Cardiac fibroblast (primary cell): ENCODE measurements at places on chromosomes 3 and 15.

DNA sequence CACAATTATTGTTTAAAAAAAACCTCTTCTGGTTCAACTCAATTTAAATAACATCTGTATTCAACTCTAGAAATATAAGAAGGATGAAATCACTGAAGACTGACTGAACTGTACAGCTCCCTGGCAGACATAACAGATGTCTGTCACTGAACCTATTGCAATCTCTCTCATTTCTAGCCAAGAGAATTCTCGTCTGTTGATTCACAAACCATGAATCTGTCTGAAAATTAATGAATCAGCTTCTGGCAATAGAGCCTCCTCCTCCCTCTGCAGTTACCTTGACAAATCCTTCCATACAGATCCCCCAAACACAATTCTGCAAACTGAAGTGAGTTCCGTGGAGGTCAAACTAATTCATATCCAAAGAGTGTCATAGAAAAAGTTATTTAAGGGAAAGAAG lies 561.4 kb downstream of the PYDC2 start:
- DNase-seq, result peak; percentile 66

DNA sequence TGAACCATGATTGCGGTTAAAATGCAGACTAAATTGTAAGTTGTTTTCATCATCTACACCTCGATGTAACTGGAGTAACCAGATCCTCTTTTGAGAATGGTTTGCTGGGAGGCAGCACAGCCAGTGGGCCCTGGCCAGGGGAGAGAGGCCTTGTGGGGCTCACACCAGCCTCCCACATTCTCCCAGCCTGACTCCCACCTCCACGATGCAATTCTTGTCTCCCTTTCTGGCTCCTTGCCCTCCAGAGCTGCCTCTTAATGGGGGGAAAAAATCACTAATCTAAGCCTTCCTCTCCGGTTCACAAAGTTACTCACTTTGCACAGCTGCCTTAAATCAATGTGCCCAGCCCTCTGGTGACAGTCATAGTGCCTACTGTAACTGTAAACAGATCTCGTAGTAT lies 17.9 kb upstream of the PAQR5 start:
- peak; percentile 44 for DNase-seq

- no peak for DNase-seq
Measured at GRCh38 chr3:23779841-23780240, 25.9 kb upstream of the UBE2E1 start.

- DNase-seq, result no peak
Measured at GRCh38 chr3:104606812-104607211, 759.9 kb upstream of the ALCAM start.

GRCh38 chr3:40602778-40603385 lies 78.1 kb downstream of the ZNF621 start:
- DNase-seq, result peak; percentile 20

GRCh38 chr3:170414202-170414663 lies 4.4 kb upstream of the CLDN11 start:
- peak; percentile 92 for DNase-seq

- DNase-seq, result no peak
Measured at GRCh38 chr3:39631136-39631535, 163.7 kb downstream of the MOBP start.

- no peak for DNase-seq
Measured at GRCh38 chr3:84738086-84738485, 220.7 kb upstream of the CADM2 start.

DNA sequence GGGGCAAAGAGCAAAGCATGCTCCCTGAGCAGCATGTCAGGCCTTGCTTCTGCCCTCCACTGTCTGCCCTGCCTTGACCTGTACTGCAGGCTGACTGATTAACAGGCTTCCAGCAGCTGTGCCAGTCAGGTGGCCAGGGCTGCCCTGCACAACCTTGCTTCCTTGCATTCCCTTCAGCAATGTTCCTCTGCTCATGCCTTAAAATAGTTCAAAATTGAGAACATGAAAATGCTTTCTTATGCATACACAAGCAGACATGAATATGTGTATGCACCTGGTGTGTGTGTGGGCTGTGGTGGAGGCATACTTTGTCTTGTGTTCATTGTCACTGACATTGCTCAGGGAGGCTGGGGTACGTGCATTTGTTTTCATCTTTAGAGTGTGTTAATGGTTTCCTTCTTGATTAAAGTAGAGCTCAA lies 1.2 kb upstream of the SLC22A13 start:
- DNase-seq, result no peak
